ENCODE measurements at places on chromosomes 13 and 19. TPM values are rescaled to one million over a fixed set of nuclear protein-coding genes. Genes with fewer than 3 reads are reported as not detected.

DNA sequence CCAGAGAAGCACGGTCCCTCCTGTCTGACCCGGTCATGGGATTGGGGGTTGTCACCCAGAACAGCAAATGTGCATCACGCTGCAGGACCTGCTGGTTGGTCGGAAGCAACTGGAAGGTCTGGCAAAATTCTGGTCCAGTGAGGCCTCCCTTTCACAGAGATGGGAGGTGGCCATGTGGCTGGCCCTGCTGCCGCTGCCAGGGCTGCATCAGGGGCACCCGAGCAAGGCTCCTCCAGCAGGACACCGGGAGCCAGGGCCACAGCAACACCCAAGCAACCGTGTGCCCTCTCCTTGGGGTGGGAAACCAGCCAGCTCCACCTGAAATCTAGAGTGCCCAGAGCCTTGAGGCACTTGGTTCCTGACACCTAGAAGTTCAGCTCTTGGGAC is 11.5 kb upstream of the GAS6 start:
- no peak for DNase-seq

The QPCTL gene
- 8.0 TPM for total RNA-seq

GRCh38 chr13:46858163-46858562 is 38.7 kb downstream of the HTR2A start:
- no peak for DNase-seq

The KCTD4 gene
- 0.22 TPM for total RNA-seq

The ZNF614 gene
- 9.4 TPM for total RNA-seq

DNA sequence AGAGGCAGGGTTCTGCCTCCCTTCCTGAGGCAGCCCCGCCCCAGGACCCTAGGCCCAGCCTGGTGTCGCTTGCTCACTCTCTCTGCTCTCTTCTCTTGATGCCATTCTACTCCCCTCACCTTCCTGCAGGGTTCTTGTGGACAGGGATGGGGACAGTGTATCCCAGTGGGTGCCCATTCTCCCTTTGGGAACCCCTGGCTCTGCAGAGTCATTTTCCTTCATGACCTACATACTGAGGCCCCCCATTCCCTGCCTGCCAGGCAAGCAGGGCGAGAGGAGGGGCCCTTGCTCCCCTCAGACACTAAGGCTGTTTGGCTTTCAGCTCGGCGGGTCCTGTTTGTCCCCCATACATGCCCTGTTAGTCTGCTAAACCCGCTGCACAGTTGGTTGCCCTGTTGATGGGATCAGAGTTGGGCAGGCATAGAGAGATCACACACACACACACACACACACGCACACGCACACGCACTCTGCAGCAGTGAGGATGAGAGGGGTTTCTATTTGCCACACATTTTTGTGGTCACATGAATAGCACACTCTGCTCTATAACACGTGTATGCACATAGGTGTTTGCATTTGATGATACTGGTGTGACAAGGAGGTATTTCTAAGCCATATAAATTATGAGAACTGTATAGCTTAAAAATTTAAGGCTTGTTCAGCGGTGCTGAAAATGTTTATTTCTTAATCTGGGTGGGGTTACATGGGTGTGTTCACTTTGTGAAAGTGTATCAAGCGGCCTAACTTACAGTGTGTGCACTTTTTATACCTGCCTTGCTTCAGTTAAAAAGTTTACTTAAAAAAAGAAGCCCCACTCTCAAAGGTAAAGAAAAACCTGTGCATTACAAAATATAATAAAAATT is 20.3 kb downstream of the NFIX start:
- no peak for DNase-seq

The SH2D3A gene
- 35.4 TPM for total RNA-seq

GRCh38 chr13:112248862-112249592 is 127.1 kb upstream of the SPACA7 start:
- no peak for DNase-seq

GRCh38 chr19:36121486-36122124 is 6.3 kb downstream of the TBCB start:
- DNase-seq: no peak

DNA sequence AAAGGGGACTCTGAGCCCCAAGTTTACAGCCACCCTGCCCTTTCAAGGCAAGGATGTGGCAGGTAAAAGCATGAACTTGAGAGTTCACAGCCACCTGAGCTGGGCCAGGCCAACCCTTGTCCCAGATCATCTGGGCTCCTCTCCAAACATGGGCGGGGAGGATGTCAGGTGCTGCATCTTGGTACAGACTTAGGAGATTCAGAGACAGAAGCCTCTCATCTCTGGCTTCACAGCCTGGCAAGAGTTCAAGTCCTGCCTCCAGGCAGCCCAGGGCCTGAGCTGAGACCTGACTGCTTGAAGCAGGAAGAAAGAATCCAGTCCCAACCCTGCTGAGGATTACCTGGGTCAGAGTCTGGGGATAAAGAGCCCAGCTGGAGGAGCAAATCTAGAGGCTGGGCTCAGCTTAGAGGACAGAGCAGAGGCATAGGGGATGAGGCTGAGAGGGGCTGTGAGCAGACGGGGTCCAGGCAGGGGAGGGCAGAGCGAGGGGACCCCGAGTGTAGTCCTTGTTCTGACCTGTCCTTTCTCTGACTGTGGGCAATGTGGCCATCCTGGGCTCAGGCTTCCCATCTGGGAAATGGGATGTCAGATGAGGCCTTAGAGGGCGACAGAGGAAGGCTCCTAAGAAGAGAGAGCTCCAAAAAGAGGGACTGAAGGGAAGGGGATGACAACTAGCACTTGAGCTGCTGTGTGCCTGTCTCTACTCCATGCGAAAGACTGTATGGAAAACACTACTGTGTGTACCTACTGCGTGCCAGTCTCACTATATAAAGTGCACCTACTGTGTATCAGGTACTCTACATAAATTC is 6.6 kb upstream of the OR10H5 start:
- no peak for DNase-seq

The RASGRP4 gene
- 3.6 TPM for total RNA-seq

The CCL25 gene
- not detected for total RNA-seq

GRCh38 chr13:25225970-25226369 is 53.9 kb upstream of the AMER2 start:
- DNase-seq: no peak

DNA sequence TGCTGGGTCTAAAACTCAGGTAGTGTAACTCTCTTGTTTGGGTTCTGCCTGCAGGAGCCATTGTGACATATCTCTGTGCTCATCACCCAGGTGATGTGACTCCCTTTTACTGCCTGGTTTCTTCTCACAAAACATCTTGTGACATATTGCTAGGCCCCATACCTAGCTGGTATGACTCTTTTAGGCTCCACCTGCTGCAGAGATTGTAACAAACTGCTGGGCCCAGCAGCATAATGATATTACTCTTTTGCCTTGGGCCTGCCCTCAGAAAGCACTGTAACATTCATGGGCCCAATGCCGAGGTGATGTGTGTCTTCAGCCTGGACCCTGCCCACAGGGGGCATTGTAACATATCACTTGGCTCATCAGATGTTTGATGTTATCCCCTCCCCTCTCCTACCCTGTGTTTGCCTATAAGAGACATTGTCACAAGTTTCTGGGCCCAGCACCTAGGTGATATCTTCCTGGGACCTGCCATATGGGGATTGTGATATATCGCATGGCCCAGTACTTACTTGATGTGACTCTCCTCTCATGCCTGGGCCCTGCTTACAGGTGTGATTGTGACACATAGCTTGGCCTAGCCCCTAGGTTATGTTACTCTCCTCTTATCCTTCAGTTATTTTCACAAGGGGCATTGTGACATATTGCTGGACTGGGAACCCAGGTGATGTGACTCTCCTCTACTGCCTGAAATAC is 18.0 kb upstream of the ZNF681 start:
- no peak for DNase-seq

The EXOC3L2 gene
- 19.0 TPM for total RNA-seq
